ENCODE measurements at places on chromosomes 1 and 21.

- no peak for DNase-seq
Measured at GRCh38 chr1:246907472-246907871, 24.3 kb downstream of the AHCTF1 start.

DNA sequence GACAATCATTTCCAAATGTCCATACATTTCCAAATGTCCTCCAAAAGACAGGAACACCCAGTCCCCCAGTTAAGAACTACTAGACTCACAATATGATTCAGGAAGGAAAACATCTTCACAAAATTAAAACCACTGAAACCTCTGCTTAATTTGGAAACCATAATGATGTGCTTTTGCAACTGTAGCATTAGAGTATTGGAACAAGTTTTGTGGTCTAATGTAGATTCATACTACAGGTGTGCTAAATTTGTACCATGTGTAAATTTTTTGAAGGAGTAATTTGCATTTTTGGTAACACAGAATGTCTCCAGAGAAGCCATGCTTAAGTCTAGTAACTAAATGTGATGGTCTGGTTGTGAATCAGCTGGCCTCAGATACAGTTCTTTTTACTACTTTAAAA is 129.6 kb downstream of the DPYD start:
- no peak for DNase-seq

DNA sequence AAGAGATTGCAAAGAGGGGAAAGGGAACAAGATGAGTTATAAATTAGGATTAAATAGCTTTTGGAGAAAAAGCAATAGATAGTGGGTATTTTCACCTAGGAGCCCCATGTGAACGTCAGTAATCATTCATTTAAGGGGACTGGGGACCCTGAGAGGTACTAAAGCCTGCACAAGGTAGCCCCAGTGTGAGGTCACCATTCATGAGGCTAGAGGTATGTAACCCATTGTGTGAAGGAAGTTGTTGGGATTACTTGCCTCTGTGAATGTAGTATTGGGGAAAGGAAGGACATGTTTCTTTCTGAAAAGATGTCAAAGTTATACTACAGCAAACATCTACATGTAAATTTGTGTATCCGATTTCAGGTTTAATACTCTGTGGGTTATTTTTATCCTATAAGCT is 276.8 kb downstream of the TBX15 start:
- no peak for DNase-seq

- DNase-seq: no peak
Measured at GRCh38 chr21:44955141-44955797, 15.4 kb downstream of the SLX9 start.

GRCh38 chr1:232589812-232590743 is 39.9 kb downstream of the SIPA1L2 start:
- no peak for DNase-seq

- DNase-seq: peak; percentile 48
Measured at GRCh38 chr1:39900662-39901463, 854 bp downstream of the MYCL start.

DNA sequence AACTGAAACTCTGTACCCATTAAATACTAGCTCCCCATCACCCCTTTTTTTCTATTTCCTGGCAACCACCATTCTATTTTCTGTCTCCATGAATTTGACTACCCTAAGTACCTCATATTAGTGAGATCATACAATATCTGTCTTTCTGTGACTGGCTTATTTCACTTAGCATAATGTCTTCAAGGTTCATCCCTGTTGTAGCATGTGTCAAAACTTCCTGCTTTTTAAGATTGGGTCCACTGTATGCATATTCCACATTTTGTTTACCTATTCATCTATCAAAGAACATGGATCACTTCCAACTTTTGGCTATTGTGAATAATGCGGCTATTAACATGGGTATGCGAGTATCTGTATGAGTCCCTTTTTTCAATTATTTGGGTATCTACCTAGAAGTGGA is 181.6 kb upstream of the ZNHIT6 start:
- no peak for DNase-seq

GRCh38 chr1:100188617-100189016 is 10.6 kb upstream of the LRRC39 start:
- DNase-seq: no peak

GRCh38 chr1:189619682-189620332 is 857.9 kb downstream of the BRINP3 start:
- no peak for DNase-seq

DNA sequence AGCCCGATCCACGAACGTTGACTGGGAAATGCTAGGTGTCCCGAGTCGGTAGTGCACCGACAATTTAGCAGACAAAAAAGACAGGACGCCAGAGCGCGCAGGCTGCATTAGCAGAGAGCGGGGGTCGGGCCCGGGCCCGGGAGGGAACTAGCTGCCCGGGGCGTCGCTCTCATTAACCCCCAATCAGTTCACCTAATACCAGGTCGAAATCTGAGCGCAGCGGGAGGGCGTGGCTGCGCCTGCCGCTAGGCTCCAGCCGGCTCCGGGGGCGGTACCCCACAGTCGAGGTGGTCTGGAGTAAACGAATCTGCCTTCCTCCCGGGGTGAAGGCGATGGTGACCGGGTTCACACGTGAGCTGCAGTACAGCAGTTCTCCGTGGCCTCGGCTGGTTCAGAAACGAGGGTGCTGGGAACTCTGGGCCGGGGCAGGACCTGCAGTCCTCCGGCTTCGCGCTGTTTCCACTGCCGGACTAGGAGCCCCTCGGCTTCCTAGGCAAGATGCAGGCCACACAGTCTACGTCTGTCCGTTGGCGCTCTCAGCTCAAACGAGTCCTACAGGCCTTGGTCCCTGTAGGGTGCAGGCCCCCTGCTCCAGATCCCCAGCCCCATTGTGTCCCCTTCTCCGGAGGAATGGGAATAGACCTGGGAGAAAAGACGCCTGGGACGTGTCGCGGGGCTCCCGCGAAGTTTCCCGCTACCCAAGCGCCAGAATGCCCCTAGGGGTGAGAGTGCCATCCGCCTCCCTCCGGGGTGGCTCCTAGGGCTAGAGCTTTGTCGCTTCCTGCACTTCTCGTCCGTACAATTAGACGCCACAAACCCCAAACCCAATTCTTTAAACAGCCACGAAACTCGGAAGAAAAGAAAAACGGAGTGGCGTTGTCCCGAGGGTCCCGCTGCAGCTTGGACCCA is 2.0 kb downstream of the GFI1 start:
- DNase-seq: peak; percentile 84

- DNase-seq: no peak
Measured at GRCh38 chr1:69497441-69498221, 70.1 kb upstream of the LRRC7 start.

DNA sequence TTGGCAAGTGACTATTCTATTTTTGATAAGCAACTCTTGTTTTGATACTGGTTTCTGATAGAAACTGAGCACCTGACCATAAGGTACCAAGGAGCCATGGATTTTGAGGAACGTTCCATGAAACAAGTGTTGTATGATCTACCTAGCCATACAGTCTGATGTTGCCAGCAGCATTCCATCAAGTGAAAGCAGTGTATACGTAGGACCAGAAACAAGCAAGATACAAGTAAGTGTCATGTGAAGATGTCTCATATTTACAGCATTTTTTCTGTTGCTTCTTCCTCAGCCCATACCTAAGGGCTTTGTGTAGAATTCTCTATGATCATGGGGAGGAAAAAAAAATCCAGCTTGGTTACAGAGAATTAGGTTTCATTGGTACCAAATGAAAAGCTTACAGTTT is 55.6 kb upstream of the RABGAP1L start:
- DNase-seq: no peak

DNA sequence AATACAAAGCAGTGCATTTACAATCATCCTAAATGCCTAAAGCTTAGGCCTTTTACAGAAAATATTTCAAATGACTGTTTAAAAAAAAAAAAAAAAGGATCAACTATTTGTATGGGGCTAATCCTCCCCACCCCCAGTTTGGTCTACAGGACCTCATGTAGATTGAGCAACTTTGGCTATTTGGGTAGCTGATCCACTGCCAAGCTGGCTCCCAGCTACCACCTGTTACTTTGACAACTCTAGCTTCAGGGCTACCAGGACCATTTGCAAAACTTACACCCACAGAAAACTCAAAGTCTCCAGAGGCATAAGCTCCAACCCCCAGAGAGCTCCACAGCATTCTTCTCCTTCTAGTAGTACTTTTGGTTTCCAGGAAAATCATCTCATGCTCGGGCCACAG is 29.4 kb downstream of the JAK1 start:
- DNase-seq: no peak

DNA sequence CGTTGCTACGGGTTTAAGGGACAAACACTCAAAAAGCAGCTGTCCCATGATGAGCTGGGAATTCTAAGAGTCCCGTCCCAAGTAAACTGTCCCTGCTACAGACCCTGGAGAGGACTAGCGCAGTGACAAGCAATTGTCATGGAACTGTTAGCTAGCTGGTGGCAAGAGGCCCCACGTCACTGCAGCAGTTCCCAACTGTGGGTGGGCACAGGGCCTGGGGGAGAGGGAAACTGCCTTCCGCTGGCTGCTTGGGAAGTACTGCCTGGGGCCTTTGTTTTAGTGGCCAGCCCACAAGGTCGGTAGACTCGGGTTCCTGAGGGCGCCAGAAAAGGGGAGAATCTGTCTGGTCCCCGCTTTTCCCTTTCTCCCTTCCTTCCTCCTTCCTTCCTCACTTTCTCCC is 97.4 kb downstream of the LACTBL1 start:
- DNase-seq: no peak

GRCh38 chr1:6253380-6253779 is 7.5 kb downstream of the GPR153 start:
- DNase-seq: no peak

- no peak for DNase-seq
Measured at GRCh38 chr1:192817246-192817645, 8.4 kb downstream of the RGS2 start.

DNA sequence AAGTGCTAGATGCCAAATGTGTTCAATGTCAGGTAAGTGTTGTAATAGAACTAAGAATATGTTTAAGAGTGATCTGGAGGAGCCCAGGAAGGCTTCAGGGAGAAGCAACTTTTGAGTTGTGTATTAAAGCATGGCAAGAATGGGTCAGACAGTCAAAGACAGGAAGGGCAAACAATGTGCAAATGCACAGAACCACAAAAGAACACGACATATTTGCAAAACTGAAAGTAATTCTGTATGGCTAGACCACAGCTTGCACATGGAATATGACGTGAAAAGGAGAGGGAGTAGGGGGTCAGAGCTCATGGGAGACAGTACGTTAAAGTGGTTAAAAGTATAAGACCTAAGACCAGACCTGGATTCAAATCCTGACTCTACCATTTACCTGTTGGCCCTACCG is 7.1 kb upstream of the SORT1 start:
- DNase-seq: no peak

DNA sequence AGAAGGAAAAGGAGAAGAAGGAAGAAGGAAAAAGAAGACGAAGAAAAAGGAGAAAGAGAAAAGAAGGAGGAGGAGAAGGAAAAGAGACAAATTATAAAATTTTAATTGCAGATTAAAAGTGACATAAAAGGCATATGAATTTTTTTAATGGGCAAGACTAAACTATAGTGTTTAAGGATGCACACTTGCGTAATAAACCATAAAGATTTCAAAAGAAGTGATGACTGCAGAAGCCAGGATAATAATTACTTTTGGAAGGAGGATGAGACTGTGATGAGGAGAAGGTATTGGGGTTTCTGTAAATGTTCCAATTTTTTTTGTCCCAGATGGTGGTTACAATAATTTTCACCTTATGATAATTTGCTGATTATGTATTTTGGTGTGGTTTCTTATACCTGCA is 243.1 kb upstream of the PKN2 start:
- no peak for DNase-seq

DNA sequence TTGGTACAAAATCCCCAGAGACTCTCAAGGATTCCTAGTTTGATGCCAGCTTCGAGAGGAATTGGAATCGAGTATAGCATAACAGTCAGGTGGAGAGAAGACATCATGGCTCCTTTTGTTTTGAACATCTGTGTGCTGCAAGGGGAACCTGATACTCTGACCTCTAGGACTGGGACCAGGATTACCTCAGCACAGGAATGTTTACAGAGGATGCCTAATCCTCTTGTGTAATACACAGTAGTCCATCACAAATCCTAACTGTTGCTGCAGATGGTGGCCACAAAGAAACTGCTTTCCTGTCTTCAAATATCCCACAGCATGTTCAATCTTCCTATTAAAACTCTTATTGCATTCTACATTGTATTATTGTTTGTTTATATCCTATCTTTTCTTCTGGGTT is 111.8 kb upstream of the PRMT6 start:
- no peak for DNase-seq

DNA sequence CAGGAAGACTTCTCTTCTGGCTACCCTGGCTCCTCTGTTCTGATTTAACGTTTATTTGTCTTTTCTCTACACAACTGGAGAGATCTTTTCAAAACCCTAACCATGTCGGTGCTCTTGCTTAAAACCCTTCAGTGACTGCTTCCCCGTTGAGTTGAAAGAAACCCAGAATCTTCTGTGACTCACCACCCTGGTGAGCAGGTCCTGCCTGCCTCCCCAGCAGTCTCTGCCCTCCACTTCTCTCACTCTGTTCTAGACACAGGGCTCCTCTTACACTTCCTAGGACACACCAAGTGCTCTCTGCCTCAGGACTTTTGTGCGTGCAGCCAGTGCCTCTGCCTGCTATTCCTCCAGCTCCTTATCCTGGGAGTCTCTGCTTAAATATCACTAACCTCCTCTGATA is 131.4 kb downstream of the IER5 start:
- no peak for DNase-seq

DNA sequence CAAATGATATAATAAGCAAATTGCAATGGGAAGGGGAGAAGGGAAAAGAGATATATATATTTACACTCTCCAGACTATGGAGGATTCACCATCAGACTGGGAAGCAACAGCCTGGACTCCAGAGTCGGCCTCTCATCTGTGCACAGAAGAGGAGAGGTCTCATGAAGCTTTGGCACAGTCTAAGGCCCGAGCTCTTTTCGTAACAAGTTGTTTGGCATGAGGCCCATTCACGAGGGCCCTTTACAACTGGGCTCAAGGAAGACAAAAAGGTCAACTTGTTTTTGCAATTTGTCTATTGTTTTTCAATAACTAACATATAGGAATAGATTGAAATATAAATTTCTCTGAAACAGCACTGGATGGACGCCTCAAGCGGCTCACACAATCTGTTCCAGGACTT is 66.7 kb upstream of the AJAP1 start:
- DNase-seq: no peak

GRCh38 chr1:179089827-179090482 is 8.1 kb downstream of the TOR3A start:
- no peak for DNase-seq

GRCh38 chr1:63821091-63822005 is 47.5 kb downstream of the ROR1 start:
- DNase-seq: no peak

- no peak for DNase-seq
Measured at GRCh38 chr1:116722016-116722838, 32.0 kb upstream of the CD2 start.

All from activated T-cell treated with anti-CD3 and anti-CD28 coated beads, Interleukin-2, amount 50 U/mL, for 24 hours (primary cell).